ENCODE measurements at places on chromosomes 7 and 10. TPM values are rescaled to one million over a fixed set of nuclear protein-coding genes. Genes with fewer than 3 reads are reported as not detected.
A peak's percentile ranks its signal among the peaks of the same experiment; 100 is the strongest.

DNA sequence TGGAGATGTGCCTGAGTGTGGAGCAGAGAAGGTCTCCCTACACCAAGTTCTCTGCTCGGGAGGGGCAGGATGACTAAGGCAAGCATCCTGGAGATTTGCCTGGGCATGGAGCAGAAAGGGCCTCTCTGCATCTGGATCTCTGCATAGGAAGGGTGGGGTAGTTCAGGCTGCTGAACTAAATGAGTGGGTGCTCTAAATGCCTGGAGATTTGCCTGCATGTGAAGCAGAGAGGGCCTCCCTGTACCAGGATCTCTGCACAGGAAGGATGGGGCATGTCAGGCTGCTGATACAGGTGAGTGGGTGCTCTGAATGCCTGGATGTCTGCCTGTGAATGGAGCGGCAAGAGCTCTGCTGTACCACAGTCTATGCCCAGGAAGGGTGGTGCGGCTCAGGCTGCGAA lies 680.7 kb downstream of the SUGCT start:
- peak; percentile 93 for DNase-seq

DNA sequence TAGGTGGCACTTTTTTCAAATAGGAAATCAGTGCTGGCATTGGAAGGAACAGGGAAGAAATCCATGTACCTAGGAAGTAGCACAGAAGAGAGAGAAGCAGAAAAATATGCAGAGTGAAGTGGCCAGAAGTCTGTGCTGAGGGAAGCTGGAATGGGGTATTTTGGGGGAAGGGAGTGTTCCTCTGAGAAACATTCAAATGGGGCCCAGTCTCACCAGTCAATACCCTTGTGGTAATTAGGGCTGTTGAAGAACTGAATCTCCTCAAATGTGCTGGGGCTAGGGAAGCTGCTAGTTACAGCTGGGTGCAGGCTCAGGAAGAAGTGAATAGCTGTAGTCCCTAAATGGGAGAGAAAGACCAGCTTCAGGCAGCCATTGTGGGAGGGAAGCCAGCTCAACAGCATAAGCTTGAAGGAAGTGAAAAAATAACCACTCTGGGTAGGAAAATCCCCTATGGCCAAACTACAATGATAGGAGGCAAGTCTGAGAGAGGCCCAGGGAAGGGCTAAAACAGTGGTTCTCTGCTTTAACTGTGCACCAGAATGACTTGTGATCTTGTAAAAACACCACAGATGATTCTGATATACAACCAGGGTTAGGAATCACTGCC lies 7.6 kb downstream of the NDST2 start:
- DNase-seq: no peak

DNA sequence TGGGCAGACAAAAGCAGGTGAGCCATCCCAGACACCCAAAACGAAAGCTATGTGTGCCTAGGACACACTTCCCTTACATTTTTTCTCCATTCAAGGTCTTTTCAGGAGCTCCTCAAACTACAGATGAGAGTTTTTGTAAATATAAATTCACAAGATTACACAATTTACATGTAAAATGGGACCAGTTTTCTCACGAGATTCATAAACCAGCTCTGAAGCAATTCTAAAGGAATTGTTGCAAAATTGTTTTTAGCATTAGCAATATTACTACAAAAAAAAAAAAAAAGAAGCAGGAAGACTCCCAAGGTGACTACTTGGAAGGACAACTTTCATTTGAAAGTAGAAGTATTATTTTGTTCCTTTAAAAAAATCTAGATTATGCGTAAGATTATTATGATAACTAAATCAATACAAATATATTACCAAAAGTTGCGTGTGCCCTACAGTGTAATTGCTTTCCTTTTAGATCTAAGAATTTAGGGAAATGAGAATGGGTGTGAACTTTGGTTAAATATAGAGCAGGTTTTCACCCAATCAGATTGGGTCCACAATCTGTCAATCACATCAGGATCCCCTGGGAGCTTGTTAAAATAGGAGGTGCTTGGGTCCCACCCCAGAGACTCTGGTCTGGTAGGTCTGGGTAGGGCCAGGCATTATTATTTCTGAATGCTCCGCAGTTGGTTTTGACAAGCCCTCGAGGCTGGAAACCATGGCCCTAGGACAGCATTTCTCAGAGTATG lies 72.2 kb downstream of the TBXAS1 start:
- no peak for DNase-seq

GRCh38 chr7:47647181-47647917 lies 65.4 kb upstream of the TNS3 start:
- DNase-seq: no peak

GRCh38 chr7:103805346-103805745 lies 184.1 kb downstream of the RELN start:
- DNase-seq: no peak

DNA sequence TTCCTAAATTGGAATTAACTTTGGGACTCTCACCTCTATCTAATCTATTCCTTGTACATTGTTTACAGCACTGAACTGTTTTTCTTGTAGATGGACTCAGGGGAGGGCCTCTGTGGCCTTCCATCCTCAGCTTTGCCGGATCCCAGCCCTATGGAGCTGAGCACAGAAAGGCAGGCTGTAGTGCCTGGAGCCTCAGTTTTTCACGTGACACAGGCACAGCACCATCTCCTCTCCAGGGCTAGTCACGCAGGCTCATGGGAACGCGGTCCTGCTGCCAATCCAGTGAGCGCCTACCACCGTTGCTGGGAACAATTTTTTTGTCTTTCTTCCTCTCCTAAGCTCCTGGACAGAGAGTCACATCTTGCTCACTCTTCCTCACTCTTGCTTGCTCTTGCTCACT lies 75.6 kb upstream of the DDC start:
- DNase-seq: no peak

- DNase-seq: no peak
Measured at GRCh38 chr10:35112571-35112970, 14.1 kb upstream of the CREM start.

LBX1 gene
- 0.08 TPM for total RNA-seq

CTAGE4 gene
- total RNA-seq: 2.9 TPM

ZNF783 gene
- total RNA-seq: 9.1 TPM

Measured in fibroblast of the aortic adventitia (primary cell).